ENCODE measurements at places on chromosomes 2 and 18.

DNA sequence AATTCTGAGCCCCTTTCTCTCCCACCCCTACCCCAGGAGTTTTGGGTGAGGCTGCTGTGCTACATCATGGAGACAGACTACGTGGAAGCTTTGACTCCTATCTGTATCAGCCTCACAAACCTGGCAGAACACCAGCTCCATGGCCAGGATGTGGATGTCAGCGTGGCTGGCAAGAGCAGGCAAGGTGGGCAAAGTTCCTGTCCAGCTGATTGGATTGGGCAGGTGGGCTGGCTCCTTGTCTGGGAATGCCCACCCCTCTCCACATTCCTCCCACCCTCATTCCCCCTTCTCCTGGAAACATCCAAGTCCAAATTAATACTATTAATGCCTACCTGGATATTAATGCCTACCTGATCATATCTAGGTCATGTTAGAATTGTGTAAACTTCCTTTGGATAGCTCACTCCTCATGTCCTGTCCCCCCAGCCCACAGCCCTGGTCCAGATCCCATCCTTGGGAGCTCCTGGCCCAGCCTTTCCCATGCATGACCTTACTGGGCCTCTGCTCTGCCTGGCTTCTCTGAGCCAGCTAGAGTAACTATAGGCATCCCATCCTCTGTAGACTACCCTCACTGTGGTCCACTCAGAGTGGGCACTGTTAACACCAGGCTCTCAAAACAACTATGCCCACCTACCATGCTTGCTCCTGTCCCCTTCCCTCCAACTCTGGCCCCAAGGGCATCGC, 24.1 kb downstream of the MROH2A start:
- DNase-seq, result no peak

GRCh38 chr2:45260946-45261345, 251.7 kb upstream of the SIX2 start:
- no peak for DNase-seq

- no peak for DNase-seq
These were observed 34.3 kb downstream of the GIGYF2 start for GRCh38 chr2:232731470-232731869.

GRCh38 chr18:1026930-1027329, 122.3 kb downstream of the ADCYAP1 start:
- no peak for DNase-seq

- no peak for DNase-seq
These were observed 12.0 kb downstream of the SEPTIN10 start for GRCh38 chr2:109601783-109602182.

- DNase-seq, result no peak
These were observed 46.7 kb upstream of the KCNG2 start for GRCh38 chr18:79750980-79751571.

- DNase-seq, result no peak
These were observed 419.2 kb downstream of the LRP1B start for GRCh38 chr2:141711627-141712026.

DNA sequence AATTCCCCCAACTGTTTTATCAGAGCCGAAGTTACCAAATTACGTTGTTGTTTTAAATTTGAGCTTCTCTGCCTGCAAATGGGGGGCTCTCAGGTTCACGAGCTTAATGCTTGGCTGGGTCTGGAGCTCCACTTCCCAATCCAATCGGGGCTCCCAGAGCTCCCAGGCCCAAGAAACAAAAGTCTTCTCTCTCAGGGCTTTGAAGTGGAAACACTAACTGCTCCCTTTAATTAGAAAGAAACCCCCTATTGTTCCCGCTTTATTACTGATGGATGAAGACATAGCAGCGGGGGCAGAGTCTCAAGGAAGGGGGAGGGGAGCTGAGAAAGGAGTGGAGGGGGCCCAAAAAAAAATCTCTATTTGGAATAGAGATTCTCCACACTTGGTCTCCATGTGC, 15.6 kb upstream of the PKDCC start:
- DNase-seq, result no peak

GRCh38 chr2:191748059-191748461, 70.1 kb downstream of the NABP1 start:
- no peak for DNase-seq

DNA sequence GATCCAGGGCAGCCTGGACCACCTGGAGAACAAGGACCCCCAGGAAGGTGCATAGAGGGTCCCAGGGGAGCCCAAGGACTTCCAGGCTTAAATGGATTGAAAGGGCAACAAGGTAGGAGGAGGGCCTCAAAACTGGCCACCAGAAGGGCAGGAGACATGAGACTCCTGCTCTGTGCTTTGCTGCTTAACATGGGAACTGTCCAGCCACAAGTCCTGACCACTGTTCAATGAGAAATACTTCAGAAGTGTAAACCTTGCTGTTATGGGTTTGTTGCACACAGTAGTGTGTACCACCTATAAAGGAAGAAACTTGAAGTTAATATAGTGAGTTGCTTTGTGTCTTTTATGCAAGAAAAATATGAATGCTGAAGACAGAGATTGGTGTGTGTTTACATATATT, 44.2 kb upstream of the MFF start:
- no peak for DNase-seq

DNA sequence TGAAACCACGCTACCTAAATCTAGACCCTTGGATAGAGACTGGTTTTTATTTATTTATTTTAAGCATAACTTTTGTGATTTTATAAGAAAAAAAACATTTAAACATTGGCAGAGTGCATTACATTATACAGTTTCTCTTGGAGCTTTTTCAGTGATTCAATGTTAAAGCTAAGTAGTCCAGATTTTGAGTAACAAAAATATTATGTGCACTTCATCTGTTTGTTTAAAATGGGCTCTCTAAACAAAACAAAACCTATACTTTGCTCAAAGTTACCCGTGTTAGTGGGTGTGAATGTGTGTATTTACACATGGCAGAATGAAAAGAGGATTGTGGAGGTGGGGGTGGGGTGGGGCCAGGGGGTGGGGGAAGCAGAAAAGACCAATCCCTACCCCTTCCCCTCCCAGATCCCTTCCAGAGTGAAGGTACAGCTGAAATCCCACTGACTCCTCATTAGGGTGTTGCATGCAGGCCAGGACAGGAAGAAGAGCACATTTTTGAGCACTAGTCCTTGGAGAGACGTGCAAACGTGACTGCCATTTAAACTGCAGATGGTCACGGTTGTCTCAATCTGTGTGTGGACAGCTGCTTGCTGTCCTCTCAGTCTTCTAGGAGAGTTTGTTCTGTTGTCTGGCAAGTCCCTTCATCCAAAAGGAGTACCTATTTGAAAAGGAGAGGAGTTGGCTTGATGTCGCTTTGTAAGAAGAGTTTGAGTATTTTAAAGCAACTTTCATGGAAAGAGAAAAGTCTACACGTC, 303.0 kb downstream of the ICOS start:
- DNase-seq, result no peak

- DNase-seq, result no peak
These were observed 85.1 kb downstream of the CLHC1 start for GRCh38 chr2:55147041-55147440.

GRCh38 chr2:185618625-185619024, 120.0 kb upstream of the FSIP2 start:
- no peak for DNase-seq

GRCh38 chr2:151299920-151300539, 10.6 kb upstream of the NMI start:
- DNase-seq, result no peak

- DNase-seq, result no peak
These were observed 764.6 kb upstream of the ZEB2 start for GRCh38 chr2:145284551-145284950.

- no peak for DNase-seq
These were observed 122.8 kb upstream of the PXDN start for GRCh38 chr2:1867141-1867540.

DNA sequence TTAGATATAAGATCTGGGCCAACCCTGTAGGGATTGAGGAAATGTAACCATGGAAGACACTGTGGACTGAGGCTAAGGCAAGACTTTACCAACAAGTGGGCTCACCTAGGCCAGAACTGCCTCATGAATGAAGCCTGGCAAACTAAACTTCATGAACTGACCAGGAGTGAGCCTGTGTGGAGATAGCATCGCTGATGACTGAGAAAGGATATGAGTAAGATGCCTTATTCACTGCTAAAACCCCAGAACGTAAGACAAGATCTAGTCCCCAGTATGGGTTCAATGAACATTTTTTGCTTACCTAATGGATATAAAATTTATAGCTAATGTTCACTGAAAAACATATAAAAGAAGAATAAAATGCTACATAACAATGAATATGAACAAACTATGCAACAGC, 399.8 kb downstream of the SATB2 start:
- DNase-seq, result no peak

- no peak for DNase-seq
These were observed 543.7 kb downstream of the TRIB2 start for GRCh38 chr2:13260402-13260801.

GRCh38 chr2:151042964-151043363, 218.7 kb downstream of the RBM43 start:
- DNase-seq, result no peak

Measured in activated naive CD8-positive, alpha-beta T cell treated with anti-CD3 and anti-CD28 coated beads, Interleukin-2, amount 50 U/mL, for 24 hours (primary cell).